ENCODE measurements at places on chromosomes 2 and 18.

DNA sequence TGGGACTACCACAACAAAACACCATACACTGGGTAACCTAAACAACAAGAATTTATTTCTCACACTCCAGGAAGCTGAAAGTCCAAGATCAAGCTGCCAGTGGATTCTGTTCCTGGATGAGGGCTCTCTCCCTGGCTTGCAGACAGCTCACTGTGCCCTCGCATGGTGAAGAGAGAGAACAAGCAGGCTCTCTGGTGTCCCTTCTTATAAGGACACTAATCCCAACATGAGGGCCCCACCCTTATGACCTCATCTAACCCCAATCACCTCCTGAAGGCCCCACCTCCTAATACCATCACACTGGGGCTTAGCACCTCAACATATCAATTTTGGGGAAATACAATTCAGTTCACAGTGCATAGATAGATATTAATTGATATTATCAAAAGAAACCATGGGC lies 83.5 kb downstream of the BIN1 start:
- no peak for DNase-seq

DNA sequence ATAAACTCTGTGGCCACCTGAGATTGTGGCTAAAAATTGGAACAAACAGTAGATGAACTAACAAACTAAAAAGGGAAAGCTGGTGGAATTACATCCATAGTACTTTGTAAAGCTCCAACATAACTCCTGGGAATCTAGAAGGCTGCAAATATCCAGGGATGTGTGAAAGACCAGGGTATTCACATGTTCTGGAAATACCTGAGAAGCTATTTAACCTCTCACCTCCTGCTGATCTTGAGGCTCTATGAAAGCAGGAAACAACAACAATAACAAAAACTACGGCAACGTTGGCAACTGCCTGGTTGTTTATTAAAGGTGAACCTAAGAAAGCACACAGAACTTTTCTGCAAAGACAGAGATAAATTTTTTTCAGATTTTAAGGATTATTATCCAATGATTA lies 171.3 kb downstream of the CCDC178 start:
- DNase-seq = no peak

DNA sequence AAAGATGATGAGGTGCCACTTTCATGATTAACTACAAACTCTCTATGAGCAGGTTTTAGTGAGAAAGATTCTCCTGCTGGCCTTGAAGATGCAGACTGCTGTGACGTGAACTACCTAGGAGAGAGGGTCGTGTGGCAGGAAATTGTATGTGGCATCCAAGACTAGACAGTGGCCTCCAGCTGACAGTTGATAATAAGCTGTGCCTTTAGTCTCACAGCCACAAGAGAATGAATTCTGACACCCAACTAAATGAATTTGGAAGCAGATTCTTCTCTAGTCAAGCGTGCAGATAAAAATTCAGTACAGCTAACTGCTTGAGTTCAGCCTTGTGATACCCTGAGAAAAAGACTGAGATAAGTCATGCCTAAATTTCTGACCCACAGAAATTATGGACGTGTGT lies 169.0 kb upstream of the COL3A1 start:
- DNase-seq = no peak

DNA sequence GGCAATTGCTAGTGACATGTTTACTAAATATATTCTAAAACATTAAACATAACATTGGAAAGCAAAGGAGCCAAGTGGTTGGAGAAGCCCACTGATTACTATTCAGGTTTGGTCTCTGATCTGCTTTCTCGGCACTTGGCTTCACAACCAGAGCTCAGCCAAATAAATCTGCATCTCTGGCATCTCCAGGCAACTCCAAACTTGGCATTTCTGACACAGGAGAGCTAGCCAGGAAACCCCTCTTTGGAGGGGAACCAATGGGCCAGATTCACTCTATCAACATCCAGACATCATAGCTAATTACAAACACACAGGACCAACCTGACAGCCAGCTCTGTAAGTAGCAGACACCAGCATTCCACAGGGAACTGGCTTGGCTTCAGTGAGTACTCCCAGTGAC lies 150.3 kb upstream of the ETAA1 start:
- no peak for DNase-seq

- DNase-seq = no peak
These were observed 17.1 kb upstream of the DNMT3A start for GRCh38 chr2:25358836-25359235.

- DNase-seq = no peak
These were observed 45.0 kb downstream of the SDC1 start for GRCh38 chr2:20179755-20180594.

DNA sequence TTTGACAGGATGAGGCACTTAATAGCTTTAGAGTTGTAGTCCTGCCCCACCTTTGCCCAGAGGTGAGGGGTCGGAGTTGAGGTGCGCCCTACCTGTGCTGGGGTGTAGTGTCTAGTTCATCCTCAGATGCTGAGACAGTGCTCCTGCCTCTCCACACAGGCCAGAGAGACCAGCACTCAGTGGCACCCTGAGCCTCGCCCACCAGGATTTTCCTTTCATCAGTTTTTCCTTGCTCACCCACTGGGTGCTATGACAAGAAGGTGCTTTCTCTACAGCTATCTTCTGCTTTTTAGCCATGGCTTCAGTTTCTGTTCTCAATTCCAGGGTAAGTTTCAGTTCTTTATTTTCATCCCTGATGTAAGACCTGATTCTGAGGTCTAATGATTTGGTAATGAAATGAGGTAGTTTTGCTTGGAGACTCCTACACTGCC lies 16.8 kb upstream of the TMEM131 start:
- DNase-seq = no peak

- no peak for DNase-seq
These were observed 60.6 kb upstream of the SMAD7 start for GRCh38 chr18:49011291-49011746.

GRCh38 chr2:29829841-29830240 lies 91.5 kb downstream of the ALK start:
- DNase-seq = no peak

DNA sequence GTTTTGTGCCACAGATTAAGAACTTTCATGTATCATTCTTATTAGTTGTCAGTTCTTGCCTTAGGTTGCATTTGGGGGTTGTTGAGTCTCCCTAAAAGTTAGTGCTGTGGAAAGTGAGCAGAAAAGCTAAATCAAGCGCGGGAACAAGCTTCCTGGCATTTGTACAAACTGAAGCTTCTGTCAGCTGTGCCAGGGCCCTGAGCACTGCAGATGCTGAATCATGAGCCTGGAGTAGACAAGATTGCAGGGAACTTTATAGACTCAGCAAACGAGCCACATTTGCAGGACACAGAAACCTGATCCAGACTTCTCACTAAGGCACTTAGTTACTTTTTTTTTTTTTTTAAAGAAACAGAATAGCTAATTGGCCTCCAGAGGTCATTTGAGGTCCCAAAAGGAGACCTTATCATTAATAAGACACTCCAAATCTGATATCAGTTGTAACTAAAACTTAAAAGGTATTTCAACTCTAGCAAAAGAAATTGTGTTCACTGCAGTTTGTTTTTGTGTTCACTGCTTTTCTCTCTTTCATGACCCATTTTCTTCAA lies 88.7 kb downstream of the ADAM23 start:
- no peak for DNase-seq

DNA sequence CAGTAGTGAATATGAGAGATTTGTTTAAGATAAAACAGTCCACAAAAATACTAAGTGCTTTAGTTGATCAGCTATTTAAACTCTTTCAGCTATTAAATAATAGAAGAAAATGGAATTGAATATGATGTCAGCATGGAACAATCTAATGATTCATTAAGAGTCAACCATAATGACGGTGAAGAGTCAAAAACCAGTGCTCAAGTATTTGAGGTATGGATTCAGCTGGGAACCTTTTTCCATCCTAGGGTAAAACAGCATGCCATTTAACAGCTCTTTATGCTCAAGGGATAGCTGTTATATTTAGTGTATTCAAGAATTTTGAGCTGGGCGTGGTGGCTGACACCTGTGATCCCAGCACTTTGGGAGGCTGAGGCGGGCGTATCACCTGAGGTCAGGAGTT lies 29.7 kb downstream of the CARF start:
- DNase-seq = no peak

GRCh38 chr2:3728104-3729054 lies 25.0 kb downstream of the DCDC2C start:
- DNase-seq = peak; percentile 29

DNA sequence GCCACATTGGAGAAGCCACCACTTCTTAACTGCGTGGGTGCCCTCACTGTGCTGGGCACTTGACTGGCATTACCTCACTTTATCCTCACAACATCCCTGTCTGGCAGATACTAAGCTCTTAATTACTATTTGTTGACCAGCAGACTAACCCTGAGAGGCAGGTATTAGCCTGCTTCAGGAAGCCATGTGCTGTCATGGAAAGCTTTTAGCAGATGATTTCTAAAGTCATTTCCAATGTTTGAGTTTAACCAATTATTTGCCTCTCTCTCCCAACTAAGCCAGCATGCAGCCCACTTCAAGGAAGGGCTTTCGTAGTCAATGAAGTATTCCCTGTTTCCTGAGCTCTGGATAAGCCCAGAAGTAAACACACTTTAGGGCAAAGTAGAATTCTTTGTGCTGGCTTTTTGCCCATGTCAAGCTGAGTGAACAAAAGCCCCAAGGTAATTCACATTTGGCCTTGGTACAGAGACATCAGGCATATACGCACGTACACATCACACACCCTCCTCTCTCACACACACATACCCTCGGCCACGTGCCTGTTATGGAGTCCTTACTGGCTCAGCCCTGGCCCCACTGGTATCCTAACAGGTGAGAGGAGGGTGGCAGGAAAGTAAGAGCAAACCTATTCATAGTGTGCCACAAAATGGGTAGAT lies 108.6 kb downstream of the C1D start:
- no peak for DNase-seq

DNA sequence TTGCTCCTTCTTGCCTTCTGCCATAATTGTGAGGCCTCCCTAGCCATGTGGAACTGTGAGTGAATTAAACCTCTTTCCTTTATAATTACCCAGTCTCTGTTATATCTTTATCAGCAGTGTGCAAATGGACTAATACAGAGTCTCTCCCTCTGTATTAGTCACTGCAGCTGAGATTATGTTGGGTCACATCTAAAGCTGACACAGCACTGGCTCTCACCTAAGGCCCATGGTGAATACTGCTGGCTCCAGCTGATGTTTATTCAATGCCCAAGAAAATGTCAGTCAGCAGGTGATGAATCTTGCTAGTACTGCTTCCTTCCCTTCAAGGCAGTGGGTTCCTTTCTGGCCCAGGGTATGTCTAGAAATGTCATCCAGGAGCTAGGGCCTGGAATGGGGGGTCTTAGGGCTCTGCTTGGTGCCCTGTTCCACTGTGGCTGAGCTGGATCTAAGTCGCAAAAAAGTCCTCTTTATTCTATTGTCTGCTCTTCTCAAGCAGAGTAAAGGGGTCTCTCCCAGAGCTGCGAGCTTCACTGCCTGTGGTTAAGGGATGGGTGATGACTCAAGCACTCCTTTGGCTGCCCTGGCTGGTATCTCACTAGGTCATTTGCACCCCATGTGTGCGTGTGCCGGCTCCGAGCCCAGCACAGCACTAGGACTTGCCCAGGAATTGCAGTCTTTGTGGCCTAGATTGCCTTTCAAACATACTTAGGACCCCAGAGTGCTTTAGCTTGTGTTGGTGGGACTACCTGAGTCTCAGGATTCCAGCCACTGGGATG lies 29.9 kb downstream of the PPP1R1C start:
- no peak for DNase-seq

DNA sequence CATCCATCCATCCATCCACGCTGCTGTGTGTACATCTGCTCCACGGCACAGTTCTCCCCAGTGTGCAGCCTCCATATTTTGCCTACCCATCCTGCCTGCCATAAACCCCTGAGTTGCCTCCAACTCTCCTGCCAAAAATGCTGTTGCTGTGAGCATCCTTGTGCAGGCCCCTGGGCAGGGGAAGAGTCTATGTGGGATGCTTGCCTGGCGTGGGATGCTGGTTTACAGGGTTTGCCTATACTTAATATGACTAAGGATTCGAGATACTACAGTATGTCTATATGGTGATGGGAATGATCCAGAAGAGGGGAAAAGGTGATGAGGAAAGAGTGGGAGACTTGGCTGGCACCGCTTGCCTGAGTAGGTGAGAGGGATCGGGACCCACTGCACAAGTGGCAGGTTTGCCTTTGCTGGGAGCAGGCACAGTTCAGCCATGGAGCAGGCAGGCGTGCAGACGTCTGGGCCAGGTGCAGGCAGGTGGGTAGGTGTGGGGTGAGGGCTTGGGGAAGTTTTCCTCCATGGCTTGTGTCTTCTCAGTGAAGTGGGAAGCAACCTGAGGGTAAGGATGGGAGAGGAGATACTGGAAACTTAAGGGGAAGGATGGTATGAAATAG lies 30.2 kb upstream of the FAHD2A start:
- DNase-seq = no peak

- DNase-seq = no peak
These were observed 665.4 kb downstream of the BCL11A start for GRCh38 chr2:59888015-59888414.

- DNase-seq = peak; percentile 23
These were observed 135.1 kb upstream of the TFPI start for GRCh38 chr2:187689372-187689771.

DNA sequence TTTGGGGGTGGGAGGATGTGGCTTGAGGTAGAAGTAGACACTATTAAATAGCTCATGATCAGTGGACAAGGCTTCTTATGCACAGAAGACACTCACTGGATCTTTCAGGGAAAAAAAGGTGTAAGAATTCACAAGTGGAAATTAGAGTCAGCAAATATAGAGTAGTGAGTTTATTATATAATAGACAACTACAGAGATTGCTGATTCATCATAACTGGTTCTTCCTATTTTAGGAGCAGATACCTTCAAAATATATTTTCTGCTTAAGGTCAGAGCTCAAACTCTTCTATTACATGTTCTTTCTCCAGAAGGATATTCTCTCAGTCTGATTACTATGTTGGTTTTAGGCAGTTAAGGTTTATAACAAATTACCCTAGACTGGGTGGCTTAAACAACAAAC lies 646.9 kb upstream of the CDH7 start:
- no peak for DNase-seq

GRCh38 chr18:34598120-34598635 lies 111.9 kb upstream of the DTNA start:
- no peak for DNase-seq

DNA sequence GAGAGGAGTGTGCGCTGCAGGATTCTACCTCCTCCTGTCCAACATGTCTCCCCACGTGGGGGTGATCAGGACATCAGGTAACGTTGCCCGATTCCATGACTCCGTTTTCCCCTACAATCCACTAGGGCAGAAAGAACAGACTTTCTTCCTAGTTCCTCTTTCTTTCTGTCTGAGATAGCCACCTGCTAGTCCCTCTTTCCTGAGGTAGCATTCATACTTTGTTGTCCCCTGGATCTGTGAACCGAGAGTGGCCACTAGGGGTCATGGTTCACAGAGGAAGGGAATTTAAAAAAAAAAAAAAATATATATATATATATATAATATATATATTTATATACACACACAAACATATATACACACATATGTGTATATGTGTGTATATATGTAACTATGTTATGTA lies 210.0 kb upstream of the ZNF521 start:
- peak; percentile 40 for DNase-seq

GRCh38 chr2:166775176-166775575 lies 113.1 kb upstream of the XIRP2 start:
- no peak for DNase-seq

DNA sequence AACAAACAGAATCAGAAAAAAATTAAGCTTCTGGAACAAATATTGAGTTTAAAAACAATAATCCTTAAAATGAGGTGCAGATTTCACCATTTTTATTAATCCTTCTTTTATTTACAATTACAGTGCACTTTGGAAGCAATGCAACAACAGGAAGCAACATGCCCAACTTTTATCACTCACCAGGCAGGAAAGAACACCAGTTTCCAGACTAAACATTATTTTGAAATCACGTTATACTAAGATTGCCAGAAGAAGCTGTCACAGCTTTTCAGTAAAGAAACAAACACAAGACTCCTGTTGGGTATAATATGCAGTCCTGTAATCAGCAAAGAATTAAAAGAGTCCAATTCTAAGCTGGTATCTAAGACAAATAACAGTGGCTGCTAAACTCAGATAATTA lies 137.9 kb upstream of the ZC3H15 start:
- no peak for DNase-seq
